ENCODE measurements at places on chromosomes 2 and 18.
A peak's percentile ranks its signal among the peaks of the same experiment; 100 is the strongest.

- no peak for DNase-seq
Measured at GRCh38 chr2:118061135-118061955, 26.9 kb upstream of the INSIG2 start.

- no peak for DNase-seq
Measured at GRCh38 chr2:6445156-6445555, 420.6 kb downstream of the CMPK2 start.

GRCh38 chr2:144629935-144630334 lies 110.0 kb upstream of the ZEB2 start:
- DNase-seq: no peak

GRCh38 chr2:27738349-27739057 lies 33.0 kb upstream of the MRPL33 start:
- DNase-seq: no peak

DNA sequence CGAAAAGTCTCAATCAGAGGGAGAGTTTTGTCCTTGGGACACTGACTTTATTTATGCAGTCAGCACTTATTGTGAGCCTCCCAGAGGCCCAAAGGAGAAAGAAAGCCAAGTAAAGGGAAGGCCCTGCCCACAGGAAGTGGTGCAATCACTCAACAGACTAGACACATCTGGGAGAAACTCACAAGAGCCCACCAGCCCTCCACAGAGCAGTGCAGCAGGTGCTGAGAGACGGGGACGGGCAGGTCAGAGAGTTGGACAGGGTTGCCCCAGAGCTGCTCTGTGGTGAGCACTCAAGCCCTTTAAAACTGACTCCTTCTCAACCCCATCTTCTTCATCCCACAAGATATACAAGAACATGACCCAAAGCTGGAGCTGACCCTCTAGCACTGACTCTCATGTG lies 96.0 kb downstream of the TFCP2L1 start:
- DNase-seq: no peak

- DNase-seq: no peak
Measured at GRCh38 chr2:63914311-63914710, 72.6 kb downstream of the UGP2 start.

- no peak for DNase-seq
Measured at GRCh38 chr2:216555274-216555673, 56.6 kb downstream of the RPL37A start.

DNA sequence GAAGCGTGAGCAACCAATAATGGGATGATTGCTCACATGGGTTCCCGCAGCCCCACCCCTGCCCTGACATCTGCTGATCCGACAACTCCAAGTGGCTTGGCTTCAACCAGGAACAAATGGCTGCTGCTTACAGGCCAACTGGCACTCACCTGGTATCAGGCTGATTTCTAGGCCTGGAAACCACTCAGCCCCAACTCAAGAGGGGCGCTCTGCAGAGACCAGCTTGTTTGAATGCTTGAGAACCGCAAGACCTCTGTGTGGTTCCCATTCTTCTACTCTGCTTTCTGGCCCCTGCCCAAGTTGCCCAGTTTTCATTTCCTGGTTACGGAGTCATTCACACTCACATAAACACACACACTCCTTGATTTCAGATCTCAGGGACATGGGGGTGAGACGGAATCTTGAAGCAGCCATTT lies 52.0 kb downstream of the TNP1 start:
- no peak for DNase-seq

DNA sequence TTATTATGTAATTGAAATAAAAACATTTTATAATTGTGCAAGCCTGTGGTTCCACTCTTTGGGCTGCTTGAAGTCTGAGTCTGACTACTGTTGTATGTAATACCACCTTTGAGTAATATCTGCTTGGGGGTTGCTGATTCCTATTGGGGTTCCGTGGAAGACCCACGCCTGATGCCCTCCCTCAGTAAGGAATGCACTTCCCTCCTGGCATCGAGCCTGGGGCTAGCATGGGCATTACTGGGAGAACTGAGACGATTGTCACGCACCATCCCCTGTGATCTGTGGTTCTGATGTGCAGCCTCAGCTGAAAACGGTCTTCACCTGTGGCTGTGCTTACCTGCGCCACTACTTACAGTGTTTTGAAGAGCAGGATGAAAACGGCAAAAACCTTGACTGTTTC lies 32.7 kb upstream of the RBM44 start:
- no peak for DNase-seq

DNA sequence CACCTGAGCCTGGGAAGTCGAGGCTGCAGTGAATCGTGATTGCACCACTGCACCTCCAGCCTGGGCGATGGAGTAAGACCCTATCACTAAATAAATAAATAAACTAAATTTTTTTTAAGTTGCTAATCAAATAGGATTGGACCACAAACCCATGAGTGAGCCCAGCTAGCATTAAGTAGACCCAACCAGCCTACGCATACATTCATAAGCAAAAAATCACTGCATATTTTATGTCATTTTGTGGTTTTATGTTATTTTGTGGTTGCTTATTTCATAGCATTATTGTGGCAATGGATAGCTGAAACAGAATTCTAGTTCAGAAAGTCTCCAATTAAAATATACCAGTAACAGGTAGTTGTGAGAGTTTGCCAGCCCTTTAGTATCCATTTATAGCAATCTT lies 29.1 kb upstream of the ZC3H15 start:
- DNase-seq: no peak

DNA sequence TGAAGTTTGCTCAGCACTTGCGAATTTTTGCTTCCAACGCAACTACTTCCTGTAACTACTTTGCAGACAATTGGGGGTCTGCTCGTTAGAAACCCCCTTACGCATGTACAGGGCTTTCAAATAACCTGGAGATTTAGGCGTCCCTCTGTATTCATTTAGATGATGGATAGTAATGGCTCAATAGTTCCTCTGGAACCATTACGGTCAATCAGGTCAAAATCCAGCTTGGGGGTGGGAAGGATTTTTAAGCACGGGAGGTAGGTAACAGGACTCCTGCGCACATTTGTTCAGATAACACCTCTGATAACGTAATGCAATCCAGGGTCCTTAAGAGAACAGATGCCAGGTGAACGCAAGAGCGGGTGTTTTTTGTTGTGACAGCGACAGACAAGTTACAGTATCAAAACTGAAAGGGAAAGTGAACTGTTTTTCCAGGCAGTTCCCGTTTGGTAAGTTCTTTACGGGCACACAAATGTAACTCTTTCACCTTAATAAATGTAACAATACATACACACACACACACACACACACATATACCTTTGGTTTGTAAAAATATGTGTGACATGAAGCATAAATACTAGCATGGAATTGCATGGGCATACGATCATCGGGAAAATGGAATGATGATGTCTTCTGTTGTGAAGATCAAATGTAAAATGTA lies 3.8 kb upstream of the OSR1 start:
- no peak for DNase-seq

GRCh38 chr18:5974696-5975095 lies 79.4 kb upstream of the TMEM200C start:
- DNase-seq: no peak

DNA sequence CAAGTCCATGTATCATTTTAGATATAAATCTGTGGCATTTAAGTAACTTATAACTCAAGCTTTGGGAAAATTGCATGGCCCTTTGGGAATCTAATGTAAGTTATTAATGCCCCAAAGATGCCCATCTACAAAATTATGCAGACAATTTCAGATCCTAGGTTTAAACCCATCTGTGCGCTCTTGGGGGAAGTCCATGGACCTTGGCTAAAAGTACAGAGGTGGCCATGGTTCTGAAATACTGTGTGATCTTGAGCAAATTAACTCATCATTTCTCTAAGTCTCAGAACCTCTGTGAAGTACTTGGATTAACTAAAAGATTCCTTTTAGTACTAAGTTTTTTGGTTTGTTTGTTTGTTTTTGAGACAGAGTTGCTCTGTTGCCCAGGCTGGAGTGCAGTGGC lies 19.5 kb downstream of the INPP1 start:
- DNase-seq: no peak

DNA sequence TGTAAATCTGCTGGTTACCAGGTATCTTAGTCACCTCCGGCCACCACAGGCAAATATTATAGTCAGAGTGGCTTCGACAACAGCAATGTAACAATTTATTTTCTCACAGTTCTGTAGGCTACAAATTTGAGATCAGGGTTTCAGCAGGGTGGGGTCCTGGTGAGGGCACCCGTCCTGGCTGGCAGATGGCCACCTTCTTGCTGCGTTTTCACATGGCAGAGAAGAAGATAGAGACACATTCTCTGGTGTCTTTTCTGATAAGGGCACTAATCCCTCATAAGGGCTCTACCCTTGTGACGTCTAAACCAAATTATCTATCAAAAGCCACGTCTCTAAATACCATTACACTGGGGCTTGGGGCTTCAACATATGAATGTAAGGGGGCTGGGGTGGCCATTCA lies 843.2 kb upstream of the FANCL start:
- no peak for DNase-seq

GRCh38 chr2:33215299-33215698 lies 261.1 kb upstream of the RASGRP3 start:
- no peak for DNase-seq

- no peak for DNase-seq
Measured at GRCh38 chr2:4765787-4766530, 926.2 kb upstream of the SOX11 start.

DNA sequence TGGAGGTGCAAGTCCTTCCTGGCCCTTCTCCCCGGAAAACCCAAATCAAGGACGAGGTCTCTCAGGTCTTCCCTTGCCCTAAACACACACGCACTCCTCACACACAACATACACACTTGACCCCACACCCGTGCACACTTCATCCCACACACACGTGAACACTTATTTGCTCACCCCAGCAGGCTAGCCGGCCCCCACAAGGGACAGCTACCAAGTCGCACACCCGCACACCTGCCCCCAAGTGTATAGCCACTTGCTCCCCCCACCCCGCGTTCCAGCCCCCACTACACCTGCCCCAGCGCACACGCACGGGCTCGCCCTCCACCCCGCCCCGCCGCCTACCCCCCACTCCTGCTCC lies 359 bp downstream of the TGFBRAP1 start:
- DNase-seq: no peak

DNA sequence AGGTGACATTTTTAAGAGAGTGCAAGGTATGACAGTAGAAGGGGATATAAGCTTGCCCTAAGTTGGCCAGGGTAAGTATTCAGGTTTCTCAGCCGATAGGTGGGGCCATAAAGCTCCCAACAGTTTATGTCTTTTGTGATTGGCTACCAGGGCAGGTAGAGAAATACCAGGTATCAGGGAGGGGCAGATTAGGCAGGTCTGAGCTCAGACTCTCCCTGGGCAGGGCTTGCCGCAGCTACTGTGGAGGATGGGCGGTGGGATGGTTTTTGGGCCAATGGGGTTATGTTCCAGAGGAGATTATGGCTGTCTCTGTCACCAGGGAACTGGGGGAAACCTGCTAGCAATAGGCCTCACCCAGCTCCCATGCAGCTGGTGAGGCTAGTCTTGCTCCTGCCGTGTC lies 211.6 kb downstream of the PTH2R start:
- no peak for DNase-seq

DNA sequence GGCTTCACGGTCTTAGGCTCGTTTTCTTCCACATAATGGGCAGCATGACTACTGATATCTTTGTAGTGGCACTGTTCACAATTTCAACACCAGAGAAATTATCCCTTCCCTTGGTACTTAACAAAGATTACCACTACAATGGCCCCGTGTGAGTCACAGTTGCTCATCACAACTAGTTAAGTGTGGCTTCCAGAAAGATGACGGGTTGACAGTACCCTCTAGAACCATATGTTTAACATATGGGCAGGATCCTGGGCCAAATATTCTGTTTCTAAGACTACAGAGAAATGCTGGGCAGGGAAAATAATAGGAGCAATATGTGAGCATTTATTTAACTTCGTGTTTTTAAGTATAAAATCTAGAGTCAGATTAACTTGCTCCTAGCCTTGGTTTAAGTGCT lies 780.1 kb upstream of the LINC00305 start:
- DNase-seq: no peak

- no peak for DNase-seq
Measured at GRCh38 chr2:125086313-125087184, 1061.5 kb downstream of the CNTNAP5 start.

GRCh38 chr2:190379249-190379964 lies 28.7 kb upstream of the MFSD6 start:
- no peak for DNase-seq

DNA sequence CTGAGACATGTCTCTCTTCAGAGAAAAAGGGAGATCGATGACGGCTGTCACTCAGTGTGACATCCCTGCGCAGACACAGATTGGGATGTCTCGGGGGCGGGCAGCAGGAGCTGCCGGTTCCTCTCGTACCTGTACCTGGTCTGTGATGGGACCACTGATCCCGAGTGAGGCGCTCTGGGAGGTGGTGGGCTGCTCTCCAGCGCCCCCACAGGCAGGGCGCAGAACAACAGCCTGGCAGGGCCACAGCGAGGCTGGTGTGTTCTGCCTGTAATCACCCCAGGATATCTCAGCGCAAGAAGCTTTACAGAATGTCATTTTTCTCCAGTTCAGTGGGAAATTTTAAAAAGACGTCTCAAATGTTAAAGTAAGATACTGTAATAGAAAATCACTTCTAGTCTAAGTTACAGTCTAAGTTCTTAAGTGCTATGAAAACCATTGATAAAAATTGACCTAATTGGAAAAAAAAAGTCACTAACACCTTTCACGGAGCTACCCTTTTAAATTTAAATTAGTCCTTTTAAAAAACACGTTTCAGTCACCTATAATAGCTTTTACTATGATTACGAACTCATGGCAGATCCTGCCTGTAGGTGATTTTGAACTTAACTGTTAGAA lies 189.8 kb downstream of the SNTG2 start:
- peak; percentile 47 for DNase-seq

- DNase-seq: no peak
Measured at GRCh38 chr2:219897456-219897855, 270.0 kb downstream of the SLC4A3 start.

DNA sequence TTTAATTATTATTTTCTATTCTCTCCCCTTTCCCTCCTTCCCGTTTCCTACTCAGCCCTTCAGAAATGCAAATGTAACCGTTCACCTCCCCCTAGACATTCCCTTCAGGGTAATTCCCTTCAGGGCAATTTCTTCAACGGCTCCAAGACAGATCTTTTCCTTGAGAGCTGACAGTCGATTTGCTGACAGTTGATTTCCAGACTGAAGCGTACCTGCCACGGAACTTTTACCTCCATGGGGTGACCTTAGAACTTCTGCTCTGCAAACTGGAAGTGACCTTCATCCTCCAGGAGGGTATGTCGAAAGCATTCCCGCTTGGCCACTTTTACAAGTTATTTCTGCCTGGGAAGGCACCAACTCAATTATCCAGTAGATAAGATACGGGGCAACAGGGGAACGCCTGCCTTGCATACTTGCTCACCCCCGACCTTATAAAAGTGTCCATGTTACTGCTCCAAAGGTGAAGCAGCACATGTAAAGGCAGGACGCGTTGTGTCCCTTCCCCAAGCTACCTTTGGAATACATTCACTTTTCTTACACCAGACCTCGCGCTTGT lies 18.5 kb downstream of the B3GNT7 start:
- no peak for DNase-seq

- no peak for DNase-seq
Measured at GRCh38 chr2:106899786-106900530, 14.0 kb upstream of the ST6GAL2 start.
